SJSA1 (cell line): ENCODE measurements at places on chromosomes 7 and 10.

GRCh38 chr10:93875032-93875358, 18.8 kb upstream of the SLC35G1 start:
- no peak for DNase-seq

- DNase-seq = no peak
Observed at GRCh38 chr7:28466341-28466740, 54.0 kb downstream of the CREB5 start.

DNA sequence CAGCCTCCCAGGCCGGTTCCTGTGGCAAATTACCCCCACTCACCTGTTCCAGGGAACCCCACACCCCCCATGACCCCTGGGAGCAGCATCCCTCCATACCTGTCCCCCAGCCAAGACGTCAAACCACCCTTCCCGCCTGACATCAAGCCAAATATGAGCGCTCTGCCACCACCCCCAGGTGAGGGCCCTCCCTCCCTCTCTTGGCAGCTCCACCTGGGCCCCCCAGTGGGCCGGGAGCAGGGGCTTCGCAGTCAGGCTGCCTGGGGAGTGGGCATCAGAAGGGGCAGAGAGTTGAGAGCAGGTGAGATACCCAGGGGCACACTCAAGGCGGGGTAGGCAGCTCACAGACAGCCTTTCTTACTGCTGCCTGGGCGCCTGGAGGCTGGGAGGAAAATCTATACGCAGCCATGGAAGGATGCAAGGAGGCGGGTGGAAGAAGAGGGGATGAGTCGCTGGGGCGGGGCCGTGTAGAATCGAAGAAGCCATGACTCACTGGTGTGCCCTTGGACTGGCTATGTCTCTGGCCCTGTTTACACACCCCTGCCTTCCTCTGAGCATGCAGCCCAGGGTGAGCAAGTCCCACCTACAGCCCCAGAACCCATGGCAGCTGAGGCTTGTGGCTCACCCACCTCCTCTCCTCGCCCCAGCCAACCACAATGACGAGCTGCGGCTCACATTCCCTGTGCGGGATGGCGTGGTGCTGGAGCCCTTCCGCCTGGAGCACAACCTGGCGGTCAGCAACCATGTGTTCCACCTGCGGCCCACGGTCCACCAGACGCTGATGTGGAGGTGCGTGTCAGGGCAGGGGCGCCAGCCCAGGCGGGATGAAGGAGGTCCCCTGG, 48.6 kb upstream of the PPIF start:
- peak; percentile 97 for DNase-seq

GRCh38 chr10:61337741-61338140, 115.4 kb downstream of the TMEM26 start:
- no peak for DNase-seq

DNA sequence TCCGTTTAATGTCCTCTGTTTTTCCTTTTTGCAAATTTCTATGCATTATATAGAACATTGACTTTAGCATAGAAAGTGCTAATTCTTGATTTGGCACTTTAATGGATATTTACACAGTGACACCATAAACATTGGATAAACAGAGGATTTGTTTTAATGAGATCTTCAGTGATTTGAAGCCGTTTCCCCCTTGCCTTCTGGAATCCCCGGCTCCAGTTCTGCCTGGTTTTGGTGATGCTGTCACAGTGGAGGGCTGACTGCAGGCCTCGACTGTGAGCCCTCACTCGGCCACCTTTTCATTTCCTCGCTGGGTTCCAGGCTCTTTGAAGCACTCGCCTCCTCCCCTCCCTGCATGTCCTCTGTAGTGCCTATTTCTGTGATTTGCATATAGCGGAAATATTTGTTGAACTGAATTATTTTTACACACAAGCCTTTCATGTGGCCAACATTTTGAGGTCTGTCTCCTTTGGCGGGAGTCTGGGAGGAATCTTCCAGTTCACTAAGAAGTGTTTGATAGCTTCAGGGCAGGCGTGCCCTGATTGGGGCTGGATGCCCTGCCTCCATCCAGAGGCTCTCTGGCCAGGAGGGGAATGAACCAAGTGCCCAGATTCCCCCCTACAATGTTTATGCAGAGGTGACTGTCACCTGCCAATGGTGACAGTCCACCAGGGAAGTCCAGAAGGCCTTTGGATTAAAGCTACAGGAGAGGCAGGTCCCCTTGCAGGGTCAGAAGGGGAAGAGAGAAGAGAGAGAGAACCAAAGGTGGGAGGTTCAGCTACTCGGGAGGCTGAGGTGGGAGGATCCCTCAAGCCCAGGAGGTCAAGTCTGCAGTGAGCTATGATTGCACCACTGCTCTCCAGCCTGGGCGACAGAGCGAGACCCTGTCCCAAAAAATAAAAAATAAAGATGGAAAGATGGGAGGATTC, 67.5 kb downstream of the CUX1 start:
- no peak for DNase-seq

DNA sequence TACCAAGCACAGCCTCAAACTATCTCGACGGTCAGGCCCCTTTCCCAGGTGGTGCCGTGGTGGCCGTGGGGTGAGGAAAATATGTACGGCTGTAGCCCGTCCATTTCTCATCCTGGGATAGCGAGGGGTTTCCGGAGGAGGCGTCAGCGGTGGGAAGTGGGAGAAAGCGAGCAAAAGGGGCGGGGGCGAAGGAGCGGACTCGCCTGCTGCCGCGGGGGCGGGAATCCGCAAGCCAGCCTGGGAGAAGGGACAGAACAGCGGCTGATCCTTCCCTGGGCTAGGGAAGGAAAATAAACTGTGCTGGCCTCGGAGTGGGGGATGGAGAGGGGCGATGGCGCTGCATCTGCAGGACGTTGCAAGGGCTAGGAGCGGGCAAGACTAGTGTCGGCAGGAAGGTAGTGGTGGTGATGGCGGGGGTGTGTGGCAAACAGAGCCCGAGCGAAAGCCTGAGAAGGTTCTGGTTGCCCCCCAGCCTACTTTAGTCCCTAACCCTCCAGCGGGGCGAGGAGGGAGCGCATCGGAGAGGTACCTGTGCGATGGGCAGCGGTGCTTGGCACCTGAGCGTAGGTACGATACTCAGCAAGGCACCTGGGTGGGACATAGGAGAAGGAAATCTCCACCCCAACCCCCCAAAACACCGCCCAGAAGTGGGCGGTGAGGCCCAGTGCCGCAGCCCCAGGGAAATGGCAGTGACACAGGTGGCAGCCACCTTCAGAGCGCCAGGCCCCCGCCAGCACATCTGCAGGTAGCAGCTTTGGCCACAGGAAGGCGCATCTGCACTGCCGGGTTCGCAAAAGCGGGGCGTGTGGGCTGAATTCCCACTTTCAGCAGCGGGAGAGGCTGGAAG, 49.9 kb upstream of the STEAP1B start:
- no peak for DNase-seq

GRCh38 chr7:83101530-83101929, 61.2 kb downstream of the PCLO start:
- no peak for DNase-seq

DNA sequence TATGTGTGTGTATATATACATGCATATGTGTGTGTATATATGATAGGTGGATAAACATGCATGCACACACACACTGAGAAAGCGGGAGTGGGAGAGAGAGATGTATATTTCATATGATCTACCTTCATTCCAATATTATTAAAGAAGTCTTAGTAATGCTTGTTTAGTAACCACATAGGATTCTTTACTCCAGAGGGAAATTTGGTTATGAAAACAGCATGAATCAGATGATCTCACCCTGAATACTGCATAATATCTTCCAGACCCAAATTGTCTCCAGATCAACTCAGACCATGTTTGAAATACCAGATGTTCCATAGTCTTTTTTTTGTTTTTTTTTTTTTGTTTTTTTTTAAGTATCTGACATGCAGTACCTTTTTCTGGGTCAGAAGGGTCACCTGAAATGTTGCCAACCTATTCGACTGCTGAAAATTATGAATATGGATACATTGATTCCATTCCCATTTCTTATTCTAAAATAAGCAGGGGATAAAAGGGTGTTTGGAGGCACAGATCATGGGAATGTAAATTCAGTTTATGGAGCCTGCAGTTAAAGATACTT, 17.4 kb downstream of the TES start:
- DNase-seq = no peak

- DNase-seq = no peak
Observed at GRCh38 chr7:88121335-88121734, 98.5 kb downstream of the SRI start.

- no peak for DNase-seq
Observed at GRCh38 chr10:130326954-130327353, 190.8 kb downstream of the GLRX3 start.

- DNase-seq = peak; percentile 79
Observed at GRCh38 chr7:101856473-101857357, 39.3 kb downstream of the CUX1 start.

- no peak for DNase-seq
Observed at GRCh38 chr10:56920601-56921261, 559.7 kb upstream of the ZWINT start.

DNA sequence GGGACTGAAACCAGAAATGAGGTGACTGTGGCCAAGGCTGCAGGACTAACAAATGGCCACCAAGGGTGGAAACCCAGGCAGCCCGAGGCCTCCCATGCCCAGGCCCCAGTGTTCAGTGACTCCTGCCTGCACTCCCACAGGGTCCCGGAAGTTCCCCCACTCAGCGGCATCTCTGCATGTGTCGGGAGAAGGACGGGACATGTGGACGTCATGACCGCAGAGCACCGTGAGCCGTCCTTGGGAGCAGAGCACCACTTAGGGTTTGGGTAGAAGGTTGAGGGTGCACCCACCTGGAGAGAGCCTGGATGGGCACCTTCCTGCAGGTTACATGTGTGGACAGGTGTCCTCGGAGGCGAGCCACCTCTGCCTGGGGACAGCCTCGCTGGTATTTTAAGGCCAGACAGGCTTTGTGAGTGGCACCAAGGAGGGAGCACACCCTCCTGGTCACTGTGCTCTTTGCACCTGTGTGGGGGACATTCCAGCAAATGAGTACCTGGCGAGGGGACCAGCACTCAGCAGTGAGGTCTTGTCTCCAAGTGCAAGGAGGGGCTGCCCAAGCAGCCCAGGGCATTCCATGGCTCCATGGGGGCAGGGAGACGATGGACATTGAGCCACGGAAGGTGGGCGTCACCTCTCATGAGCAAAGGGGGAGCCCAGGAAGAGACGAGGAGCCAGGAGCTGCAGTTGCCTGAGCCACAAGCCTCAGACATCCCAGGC, 95.3 kb upstream of the TCERG1L start:
- DNase-seq = no peak

DNA sequence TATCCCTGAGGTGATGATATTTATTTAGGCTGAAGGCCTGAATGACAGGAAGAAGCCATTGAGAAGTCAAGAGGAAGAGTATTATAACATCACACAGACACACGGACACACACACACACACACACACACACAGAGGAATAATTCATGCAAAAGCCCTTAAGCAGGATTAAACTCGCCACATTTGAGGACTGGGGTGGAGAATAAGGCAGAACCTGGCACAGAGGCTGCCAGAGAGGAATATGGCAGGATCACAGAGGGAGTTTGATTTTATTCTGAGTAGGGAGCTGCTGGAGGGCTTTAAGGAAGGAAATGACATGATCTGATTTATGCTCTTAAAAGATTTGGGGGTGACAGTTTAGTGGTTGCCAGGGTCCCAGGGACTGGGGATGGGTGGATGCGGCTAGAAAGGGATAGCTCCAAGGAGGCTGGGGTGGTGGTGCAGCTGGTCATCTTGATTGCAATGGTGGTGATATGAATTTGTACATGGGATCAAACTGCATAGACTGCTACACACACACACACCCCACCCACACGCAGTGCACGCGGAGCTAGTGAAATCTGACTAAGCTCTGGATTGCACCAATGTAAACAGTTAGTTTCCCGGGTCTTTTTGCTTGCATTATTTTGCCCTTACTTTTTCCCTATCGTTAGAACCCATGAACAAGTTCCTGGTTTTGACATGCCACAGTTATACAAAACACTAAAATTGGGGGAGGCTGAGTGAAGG, 11.2 kb downstream of the SMURF1 start:
- peak; percentile 27 for DNase-seq

- no peak for DNase-seq
Observed at GRCh38 chr10:44316187-44316921, 68.5 kb downstream of the CXCL12 start.

DNA sequence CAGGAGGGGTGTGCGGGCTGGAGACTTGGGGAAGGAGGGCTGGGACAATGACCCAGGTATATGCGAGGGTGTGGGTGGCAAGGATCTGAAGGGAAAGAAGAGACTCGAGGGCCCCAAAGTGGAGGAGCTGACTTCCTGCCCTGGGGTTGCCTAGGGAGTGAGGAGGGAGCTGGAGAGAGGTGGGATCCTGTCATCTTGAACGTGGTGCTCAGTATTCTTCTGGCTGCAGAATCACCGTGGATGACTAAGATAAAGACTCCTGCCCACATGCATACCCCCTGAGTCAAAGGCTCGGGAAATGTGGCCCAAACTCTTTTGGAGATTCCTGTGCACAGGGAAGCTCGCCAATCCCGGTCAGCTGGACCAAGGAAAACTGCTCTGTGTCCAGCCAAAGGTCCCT, 31.2 kb downstream of the COL17A1 start:
- DNase-seq = peak; percentile 22

DNA sequence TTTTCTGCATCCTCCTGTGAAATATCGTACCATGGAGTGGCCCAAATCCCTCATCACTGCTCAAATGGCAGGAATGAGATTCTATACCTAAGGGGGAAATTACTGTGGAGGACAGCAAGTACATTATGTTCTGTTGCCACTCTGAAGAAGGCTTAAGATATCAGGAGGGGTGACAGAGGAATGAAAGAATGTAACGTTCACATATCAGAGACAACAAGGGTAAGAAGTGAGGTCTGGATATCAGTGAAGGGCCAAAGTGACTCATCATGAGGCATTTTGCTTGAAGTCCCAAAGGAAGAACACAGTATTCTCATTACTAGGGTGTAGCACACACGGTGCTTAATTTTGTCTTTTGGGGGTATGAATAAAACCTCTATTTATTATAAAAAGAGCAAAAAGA, 71.5 kb upstream of the SLC13A1 start:
- peak; percentile 80 for DNase-seq

- DNase-seq = no peak
Observed at GRCh38 chr10:67386260-67386659, 309.7 kb downstream of the CTNNA3 start.

- DNase-seq = no peak
Observed at GRCh38 chr7:142714375-142714774, 34.9 kb upstream of the PRSS1 start.

DNA sequence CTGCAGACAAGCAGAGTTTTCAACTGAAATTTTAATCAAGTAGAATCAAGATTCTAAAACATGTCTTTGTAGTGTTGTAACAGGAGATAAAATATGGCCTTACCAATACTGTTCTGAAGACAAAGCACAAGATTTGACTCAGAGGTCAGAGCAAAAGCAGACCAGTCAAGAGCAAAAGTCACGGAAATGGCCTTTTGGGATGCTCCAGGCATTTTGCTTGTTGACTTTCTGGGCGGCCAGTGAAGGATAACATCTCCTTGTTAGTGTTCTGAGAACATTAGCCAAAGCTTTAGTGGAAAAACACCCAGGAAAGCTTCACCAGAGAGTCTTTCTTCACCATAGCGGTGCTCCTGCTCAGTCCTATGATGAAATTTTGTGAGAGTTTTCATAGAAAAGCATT, 590.6 kb downstream of the ARL4A start:
- DNase-seq = no peak
